ENCODE measurements at places on chromosomes 7 and 10. TPM values are rescaled to one million over a fixed set of nuclear protein-coding genes. Genes with fewer than 3 reads are reported as not detected.
A peak's percentile ranks its signal among the peaks of the same experiment; 100 is the strongest.

The UTF1 gene
- not detected for total RNA-seq

The RBP3 gene
- not detected for total RNA-seq

The SYT15 gene
- total RNA-seq: not detected

The R3HCC1L gene
- total RNA-seq: 10.4 TPM

The MMD2 gene
- not detected for total RNA-seq

The MRPL43 gene
- total RNA-seq: 99.8 TPM

The NUTM2A gene
- 0.26 TPM for total RNA-seq

The CFAP43 gene
- 0.06 TPM for total RNA-seq

DNA sequence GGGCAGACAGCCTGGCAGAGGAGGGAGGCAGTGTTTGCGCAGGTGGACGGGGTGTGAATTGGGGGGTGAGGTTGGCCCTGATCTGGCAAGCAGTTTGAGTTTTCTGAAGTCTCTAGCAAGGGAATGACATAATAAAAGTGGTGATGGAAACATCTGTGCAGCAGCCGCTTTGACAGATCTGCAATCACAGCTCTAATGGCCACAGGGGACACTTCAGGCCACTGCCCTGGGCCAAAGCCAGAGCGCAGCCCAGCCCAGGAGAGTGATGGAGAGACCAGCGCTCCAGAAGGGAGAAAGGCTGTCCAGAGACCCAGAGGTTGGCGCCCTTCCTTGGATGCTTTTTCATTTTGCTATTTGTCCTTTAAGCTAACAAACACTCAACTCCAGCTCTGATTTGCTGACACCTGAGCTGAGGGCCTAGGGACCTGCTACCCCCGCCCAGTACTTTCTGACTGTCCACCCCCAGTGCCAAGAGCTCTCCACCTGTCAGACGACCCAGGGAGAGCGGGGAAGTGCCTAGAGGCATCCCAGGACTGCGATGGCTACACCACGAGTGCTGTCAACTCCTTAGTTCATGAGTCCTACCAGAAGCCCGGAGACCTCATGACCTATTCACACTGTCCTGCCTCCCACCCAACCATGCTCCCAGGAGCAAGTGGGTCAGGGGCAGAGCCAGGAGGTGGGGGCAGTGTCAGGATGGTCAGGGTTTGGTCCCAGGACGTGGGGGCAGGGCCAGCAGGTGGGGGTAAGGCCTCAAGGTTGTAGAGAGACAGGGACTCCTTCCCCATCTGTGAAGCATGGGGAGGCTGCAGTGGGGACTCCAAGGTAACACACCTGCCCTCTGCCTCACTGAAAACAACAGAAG is 112.6 kb downstream of the PRKAG2 start:
- no peak for DNase-seq

GRCh38 chr10:113068178-113068890 is 118.3 kb downstream of the TCF7L2 start:
- no peak for DNase-seq

- peak; percentile 7 for DNase-seq
These were observed 9.7 kb upstream of the ADCY1 start for GRCh38 chr7:45564485-45564884.

DNA sequence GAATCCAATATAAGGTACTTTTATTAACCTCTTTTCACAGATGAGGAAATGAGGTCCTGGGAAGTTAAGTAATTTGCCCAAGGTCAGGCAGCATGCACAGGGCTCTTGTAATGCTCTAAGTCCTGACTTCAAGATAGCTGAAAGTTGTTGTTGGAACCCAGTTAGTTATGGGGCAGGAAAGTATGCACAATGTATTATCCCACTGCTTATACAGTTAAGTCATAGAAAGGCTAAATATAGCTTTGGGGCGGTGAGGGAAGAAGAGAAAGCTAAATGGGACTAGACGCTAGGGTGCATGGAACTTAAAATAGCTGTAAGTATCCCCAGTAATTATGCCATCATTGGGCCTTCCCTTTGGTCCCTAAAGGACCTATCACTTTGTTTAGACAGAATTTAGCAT is 9.2 kb downstream of the GLCCI1 start:
- DNase-seq: no peak

GRCh38 chr10:3811291-3811870 is 26.4 kb upstream of the KLF6 start:
- peak; percentile 83 for DNase-seq

DNA sequence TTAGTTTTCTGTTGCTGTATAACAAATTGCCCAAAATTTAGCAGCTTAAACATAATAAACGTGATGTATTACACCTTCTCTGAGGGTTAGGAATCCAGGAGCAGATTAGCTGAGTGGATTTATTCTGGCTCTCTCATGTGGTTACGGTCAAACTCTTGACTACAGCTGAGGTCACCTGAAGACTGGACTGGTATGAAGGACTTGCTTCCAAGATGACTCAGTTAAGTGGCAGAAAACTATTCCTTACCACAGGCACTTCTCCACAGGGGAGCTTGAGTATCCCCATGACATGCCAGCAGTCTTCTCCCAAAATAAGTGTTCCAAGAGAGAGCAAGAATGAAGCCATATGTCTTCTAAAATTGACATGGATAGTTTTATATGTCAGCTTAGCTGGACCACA is 957.2 kb upstream of the GHITM start:
- no peak for DNase-seq

DNA sequence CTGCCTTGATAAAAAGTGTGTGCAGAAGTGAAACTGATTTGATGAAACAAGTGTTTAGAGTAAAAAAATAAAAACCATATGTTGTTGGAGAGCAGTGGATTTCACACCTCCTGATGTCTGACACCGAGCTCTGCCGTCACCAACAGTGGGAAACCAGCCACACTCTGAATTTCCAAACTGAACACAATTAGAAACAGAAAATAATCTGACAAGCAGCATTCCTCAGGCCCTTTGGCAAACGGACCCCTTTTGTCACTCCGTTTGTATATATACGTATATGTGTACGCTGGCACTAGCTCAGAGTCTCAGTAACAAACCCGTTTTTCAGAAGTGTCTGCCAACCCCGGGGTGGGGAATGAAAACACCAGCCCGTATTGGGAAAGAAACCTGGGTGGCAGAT is 32.4 kb downstream of the TACC2 start:
- DNase-seq: no peak

GRCh38 chr7:1151653-1152425 is 8.2 kb downstream of the ZFAND2A start:
- DNase-seq: no peak

- no peak for DNase-seq
These were observed 35.2 kb downstream of the STK17A start for GRCh38 chr7:43618073-43618472.

DNA sequence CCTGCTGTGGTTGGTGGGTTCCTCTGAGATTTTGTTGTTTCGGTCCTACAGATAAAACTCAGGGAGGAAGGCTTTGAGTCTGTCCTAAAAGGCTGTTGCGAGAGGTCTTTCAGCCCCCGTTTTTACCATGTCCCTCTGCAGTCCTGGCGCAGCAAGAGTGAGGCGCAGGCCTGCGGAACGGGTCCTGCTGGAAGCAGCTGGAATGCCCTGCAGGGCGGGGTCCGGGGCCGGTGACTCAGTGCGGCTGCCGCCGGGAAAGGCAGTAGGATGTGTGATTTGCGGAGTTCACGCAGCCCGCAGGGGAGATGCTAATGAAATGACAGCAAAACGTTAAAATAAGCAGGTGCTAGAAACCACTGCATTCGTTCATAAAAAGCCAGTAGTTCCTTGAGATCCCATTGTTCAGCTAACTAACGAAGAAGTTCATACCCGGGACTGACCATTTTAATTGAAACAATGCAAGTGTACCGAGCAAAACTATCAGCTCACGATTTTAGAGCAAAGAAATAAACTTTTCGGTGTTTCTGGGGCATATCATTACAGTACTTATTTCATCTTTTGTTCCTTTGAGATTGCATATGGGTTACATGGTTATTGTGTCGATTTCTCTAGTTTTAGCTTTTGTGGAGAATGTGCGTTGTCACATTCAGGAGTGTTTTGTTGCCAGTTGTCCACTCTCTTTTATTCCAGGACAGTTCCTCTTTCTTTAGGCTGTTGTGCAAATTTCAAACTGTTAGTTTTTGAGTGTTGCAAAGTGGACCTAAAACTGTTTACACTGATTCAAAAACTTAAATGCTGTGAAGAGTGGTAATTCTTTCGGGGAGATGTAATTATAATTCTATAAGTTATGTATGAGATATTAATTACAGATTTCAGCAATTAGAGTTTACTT is 783 bp downstream of the ANLN start:
- DNase-seq: peak; percentile 96

DNA sequence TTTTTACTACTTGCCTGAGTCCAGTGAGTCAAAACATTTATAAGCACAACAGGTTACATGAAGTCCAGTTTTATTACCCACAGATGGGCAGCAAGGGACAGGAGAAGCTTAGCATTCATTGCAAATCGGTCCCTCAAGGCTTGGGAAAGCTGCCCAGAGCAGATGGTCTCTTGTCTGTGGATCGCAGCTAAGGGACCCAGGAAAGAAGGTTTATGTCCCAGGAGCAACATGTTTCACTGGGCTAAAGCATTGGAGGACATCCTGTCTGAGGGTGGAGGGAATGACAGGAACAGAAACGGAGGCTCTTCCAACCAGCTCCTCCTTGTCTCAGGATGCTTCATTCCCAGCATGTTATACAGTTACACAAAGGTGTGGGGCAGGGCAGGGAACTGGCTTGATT is 39.3 kb downstream of the TRIM24 start:
- no peak for DNase-seq

DNA sequence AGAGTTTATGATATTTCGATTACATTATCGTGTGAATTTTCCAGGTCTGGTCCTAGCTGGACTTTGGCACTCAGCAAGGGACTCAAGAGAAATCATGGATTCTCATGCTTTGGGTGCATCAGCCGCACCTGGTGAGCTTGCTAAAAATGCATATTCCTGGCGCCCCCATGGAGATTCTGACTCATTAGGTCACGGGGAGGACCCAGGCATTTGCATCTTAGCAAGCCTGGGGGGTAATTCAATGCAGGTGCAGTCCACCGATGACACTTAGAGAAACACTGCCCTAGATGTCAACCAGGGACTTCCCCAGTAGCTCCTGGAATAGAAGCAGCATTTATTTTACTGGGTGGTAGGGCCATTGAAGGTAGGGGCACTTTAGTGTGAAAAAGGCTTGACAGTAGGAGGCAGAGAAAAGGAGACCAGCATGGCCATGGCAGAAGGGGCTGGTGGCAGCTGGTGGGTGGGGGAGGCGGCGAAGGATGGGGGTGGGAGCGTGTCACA is 29.9 kb upstream of the PDCD4 start:
- DNase-seq: no peak

DNA sequence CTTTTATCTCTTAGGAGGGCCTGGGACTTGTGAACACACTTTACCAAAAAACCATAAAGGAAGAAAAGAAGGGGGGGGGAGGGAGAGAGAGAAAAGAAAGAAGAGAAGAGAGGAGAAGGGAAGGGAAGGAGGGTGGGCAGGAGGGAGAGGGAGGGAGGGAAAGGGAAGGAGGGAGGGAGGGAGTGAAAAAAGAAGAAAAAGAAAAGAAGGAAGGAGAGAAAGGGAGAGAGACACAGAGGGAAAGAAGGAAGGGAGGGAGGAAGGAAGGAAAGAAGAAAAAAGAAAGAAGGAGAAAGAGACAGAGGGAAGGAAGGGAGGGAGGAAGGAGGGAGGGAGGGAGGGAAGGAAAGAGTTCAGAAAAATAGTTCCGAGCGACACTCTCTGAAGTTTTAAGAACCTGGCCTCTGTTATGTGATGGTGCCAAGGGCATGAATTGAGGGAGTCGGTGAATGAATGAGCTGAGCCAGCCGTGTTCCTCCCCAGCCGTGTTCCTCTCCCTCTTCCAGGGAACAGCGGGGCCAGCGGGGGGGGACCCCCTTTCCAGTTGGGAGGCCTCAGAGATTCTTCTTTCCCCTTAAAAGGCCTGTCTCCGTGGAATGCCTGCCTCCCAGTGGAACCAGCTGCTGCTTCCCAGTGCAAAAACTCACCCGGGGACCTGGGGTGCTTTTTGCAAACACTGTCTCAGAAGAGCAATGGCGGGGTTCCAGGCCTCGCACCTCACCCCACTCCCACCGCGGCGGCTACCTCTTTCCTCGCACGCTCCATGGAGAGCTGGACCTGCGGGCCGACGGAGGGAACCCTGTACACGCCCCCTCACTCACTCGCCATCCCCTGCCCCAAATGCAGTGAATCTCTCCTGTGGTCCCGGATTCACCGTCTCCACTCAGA is 84.1 kb downstream of the FOXL3 start:
- no peak for DNase-seq

GRCh38 chr10:80472234-80473095 is 18.4 kb downstream of the TSPAN14 start:
- peak; percentile 45 for DNase-seq

- DNase-seq: no peak
These were observed 38.2 kb upstream of the PLEKHA1 start for GRCh38 chr10:122336332-122336731.

GRCh38 chr7:29426587-29426986 is 137.0 kb upstream of the PRR15 start:
- no peak for DNase-seq

DNA sequence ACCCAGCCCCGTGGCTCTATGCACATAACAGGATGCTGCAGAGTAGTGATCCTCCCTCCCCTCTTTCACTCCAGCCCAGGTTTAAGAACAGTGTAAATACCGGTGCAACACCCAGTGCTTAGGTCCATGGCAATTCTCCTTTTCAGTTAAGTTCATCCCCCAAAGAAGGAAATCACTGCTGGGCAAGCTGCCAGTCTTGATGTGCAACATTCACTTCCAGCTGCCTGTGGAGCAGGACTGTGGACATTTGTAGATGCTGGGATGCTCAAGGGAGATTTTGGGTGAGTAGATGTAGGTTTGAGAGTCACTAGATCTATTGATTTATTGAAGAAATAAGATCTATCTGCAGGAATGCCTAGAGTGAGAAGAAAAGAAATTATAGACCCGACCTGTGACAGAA is 294.3 kb upstream of the KIAA1217 start:
- DNase-seq: no peak

DNA sequence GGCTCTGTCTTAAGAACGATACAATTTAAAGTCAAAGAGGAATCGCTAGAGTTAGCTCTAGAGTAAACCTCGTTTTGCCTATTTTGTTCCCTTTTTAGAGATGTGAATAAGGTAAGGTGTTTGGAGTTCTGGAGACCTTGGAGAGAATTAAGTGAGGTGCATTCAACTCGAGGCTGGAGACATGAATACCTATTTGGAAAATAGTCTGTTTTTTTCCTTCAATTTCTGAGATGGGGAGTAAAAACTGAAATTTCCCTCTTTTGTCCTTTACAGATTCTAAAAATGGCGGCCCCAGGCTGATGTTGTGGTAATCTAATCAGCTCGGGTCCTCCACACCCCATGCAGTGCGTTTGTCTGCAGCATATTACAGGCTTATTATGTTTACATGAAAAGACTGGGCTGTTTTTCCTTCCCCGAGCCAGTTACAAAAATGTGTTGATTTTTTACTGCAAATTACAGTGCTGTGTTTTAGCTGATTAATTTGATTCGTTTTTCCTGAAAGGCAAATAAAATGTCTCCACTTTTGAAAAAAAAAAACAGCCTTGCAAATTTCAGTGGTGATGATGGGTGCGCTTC is 1.5 kb downstream of the KMT2E start:
- DNase-seq: peak; percentile 56

Data from LHCN-M2 (cell line).